ENCODE measurements at places on chromosomes 5 and 9. TPM values are rescaled to one million over a fixed set of nuclear protein-coding genes. Genes with fewer than 3 reads are reported as not detected.

The ZNF454 gene
- 0.11 TPM for total RNA-seq

The MGAT1 gene
- total RNA-seq = 105 TPM

The RGP1 gene
- 9.5 TPM for total RNA-seq

The PCDHB6 gene
- total RNA-seq = 0.11 TPM

The SPINK5 gene
- not detected for total RNA-seq
